ENCODE measurements at places on chromosomes 3 and 15. TPM values are rescaled to one million over a fixed set of nuclear protein-coding genes. Genes with fewer than 3 reads are reported as not detected.

The ANKDD1A gene
- 8.8 TPM for polyA plus RNA-seq

The HERC2 gene
- 66.0 TPM for polyA plus RNA-seq

The CHRNB4 gene
- 3.3 TPM for polyA plus RNA-seq

The MFN1 gene
- 92.4 TPM for polyA plus RNA-seq

The DAZL gene
- polyA plus RNA-seq = not detected

The LRTM1 gene
- not detected for polyA plus RNA-seq

The NLGN1 gene
- polyA plus RNA-seq = 2.9 TPM

The GOLGA8T gene
- polyA plus RNA-seq = 0.35 TPM

The KNL1 gene
- 32.4 TPM for polyA plus RNA-seq

The MYO5C gene
- 32.7 TPM for polyA plus RNA-seq

The RBP2 gene
- 0.75 TPM for polyA plus RNA-seq

The GPR160 gene
- polyA plus RNA-seq = 26.2 TPM

The GOLGA8H gene
- polyA plus RNA-seq = 2.4 TPM

The TRH gene
- 0.12 TPM for polyA plus RNA-seq

The PPP2R3A gene
- polyA plus RNA-seq = 25.0 TPM

The SERINC4 gene
- not detected for polyA plus RNA-seq

The DNAJB8 gene
- polyA plus RNA-seq = not detected

The NPAP1 gene
- 2.1 TPM for polyA plus RNA-seq

The KIF23 gene
- 59.4 TPM for polyA plus RNA-seq

The C3orf22 gene
- polyA plus RNA-seq = 0.10 TPM

The IMP3 gene
- 48.0 TPM for polyA plus RNA-seq

The ALDH1L1 gene
- 44.0 TPM for polyA plus RNA-seq

The RTP3 gene
- polyA plus RNA-seq = not detected

The ITIH1 gene
- not detected for polyA plus RNA-seq

The GRM2 gene
- 0.52 TPM for polyA plus RNA-seq

The LRRC3B gene
- 1.8 TPM for polyA plus RNA-seq

The TMCO5A gene
- not detected for polyA plus RNA-seq
